ENCODE measurements at places on chromosomes 1 and 21.

- no peak for DNase-seq
These were observed 9.1 kb upstream of the METTL13 start for GRCh38 chr1:171772312-171772711.

DNA sequence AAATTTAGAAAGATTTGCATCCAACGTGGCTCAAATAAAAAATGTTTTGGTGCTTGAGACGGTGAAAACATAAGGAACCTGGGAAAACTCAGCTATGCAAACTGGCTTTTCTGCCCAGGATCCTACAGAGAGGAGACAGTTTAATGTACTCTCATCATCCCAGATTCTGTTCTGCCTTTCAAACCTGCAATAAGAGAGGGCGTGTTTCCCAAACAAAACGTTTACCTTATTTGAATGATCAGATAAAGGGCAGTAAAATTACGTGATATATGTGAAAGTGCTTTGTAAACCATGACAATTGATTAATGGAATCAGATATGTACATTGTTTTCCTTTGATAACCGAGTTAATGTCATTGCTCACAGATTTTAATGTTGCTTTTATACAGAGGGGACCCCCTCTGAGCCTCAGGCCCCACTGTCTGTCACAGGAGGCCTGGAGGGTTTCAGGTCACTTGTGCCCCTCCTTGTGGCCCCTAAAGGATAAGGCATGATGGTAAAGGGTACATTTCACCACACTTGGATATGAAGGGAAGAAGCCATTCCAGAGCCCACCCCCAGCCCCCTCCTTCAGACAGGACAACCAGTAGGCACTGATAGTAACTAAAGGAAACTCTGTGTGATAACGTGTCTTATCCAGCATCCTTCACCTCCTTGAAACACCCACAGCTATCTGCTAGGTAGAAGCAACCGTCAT is 157.6 kb downstream of the EDEM3 start:
- DNase-seq, result no peak

DNA sequence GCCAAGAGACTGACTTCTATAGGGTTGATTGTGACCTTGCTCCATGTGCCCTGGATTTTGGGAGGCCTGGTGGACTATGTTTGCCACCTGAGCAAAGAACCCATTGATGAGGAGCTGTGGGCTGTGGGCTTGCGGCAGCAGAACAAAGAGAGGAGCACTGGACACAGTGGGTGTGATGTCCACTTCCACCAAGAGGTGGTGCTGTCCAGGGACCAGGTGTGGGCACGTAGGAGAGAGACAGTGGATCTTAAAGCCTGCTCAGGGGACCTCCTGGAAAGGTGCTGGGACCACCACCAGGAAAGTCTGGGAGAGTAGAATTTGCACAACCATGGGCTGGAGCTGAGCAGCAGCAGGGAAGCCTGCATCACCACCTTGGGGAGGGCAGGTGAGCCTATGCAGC is 106.7 kb upstream of the ETS2 start:
- no peak for DNase-seq

- no peak for DNase-seq
These were observed 19.8 kb downstream of the COL6A2 start for GRCh38 chr21:46117586-46118315.

- DNase-seq, result no peak
These were observed 6.1 kb upstream of the RNF223 start for GRCh38 chr1:1080122-1080757.

DNA sequence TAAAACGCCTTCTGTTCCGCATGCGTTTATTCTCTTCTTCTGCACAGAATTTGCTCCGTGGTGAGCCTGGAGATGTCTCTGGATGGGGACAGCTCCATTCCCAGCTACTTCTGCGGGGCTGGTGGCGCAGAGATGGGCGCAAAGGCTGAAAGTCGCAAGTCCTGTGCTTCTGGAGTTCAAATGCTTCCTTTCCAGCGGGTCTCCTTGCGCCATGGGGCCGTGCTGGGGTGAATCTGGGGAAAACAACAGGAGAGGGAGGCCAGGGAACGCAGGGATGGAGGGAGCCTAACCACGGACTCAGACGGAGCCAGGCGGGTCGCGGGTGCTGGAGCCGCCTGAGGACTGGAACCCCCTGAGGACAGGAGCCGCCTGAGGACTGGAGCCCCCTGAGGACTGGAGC is 2.9 kb upstream of the OR2T12 start:
- no peak for DNase-seq

DNA sequence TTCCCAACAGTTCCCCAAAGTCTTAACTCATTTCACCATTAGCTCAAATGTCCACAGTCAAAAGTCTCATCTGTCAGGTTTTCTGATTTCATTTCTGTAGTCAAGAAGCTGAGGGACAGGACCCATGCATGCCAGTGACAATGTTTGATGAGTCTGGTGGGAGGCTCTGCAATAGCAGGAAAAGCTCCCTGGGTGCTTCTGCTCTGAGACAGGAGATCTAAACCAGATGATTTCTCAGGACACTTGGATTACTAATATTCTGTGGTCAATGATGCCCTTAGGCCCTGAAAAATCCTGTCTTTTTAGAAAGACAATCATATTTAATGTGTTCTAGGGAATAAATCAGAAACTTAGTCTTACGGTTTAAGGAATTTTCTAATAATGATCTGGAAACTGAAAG is 56.4 kb downstream of the PCBP3 start:
- no peak for DNase-seq

DNA sequence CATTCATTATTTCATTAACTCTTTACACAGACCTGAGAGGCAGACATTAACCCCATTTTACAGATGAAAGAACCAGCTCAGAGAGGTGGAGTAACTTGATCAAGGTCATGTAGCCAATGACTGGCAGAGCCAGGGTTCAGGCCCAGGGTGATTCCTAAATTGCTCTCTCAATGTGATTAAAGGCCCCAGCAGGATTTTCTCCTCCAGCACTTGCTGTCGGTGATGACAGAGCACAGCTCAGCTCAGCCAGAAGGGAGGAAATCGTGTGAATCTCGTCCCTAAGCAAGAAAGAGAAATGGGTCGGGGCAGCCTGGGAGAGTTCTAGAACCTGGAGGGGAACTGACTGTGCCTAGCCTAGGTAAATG is 19.5 kb upstream of the RNF19B start:
- no peak for DNase-seq

GRCh38 chr1:78061825-78062523 is 16.2 kb downstream of the GIPC2 start:
- no peak for DNase-seq

- no peak for DNase-seq
These were observed 344.7 kb downstream of the DUSP10 start for GRCh38 chr1:221397141-221397540.

DNA sequence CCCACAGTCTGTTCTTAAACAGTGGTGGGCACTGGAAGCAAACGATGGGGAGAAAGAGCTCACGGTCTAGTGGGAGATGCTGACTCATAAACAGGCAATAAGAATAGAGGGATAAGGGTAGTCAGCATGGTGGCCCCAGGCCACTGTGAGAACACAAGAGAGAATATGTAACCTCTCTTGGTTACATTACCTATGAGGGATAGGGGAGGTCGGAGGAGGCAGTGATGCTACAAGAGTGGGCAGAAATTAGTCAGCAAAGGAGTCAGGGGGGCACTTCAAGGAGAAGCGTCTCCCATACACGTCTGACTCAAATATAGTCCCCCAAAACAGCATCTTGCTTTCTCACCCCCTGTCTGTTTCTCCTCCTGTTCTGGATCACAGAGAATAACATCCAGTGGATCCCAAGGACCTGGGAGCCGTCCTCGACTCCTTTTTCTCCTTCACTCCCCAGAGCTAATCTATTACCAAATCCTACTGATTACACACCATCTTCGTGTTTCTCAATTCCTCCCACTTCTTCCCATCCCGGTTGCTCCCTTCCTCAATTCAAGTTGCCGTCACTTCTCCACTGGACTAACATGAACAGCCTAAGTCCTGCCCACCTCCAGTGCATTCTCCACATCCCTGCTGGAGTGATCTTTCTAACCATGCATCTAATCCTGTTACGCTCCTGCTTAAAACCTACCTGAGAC is 2.1 kb downstream of the SLAMF8 start:
- no peak for DNase-seq

DNA sequence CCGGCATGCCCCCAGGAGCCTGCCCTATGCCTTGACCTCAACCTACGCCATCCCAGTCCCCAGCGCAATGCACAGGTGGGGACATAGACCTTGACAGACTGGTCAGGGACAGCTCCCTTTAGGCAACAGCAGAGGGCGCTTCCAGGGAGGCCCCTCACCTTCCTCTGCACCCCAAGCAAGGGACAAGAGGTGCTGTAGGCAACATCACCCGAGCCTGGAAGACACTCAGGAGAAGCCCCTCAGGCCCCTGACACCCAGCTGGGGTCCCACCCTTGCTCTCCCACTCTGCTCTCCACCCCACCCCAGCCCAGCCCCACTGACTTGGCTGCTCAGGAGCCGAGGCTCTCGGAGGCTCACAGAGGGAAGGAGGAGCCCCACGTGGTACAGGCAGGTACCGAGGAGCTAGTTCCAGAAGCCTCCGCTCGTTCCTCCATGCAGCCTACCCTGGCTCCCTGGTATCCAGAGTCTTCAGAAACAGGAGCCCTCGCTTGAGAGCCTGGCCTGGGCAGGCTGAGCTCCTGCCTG is 2.4 kb upstream of the WNT3A start:
- DNase-seq, result no peak

DNA sequence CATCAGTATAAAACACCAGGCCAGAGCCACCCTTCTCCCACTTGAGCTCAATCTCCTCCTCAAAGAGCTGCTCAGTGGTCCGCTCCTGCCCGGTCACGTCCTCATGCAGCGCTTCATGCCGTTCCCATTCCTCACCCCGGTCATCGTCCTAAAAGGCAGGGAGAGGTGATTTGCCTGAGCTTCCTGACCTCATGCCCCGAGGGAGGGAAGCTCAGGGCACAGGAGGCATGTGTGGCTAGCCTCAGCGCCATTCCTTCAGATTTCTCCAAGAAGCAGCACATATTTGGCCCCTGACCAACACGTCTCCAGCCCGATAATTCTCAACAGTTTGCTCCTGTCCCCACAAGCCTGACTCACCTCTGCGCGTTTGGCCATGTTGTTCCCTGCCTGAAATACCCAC is 4.2 kb upstream of the GPN2 start:
- DNase-seq, result no peak

DNA sequence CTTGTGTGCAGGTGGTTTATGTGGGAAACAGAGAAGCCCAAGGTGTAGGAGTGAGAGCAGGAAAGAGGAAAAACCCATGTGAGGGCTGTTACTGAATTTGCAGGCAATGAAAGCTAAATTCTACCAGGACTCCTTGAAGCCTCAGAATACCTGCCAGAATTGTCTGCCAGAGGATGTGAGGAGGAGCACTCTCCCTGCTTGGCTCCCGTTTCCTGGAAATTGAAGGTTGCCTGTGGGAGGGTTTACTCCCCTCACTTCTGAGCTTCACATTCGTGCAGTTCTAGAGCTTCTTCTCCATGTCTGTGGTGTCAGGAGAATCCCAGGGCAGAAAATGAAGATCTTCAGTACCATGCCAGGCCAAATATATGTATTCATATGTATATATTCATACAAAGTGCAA is 220.8 kb upstream of the ZP4 start:
- no peak for DNase-seq

DNA sequence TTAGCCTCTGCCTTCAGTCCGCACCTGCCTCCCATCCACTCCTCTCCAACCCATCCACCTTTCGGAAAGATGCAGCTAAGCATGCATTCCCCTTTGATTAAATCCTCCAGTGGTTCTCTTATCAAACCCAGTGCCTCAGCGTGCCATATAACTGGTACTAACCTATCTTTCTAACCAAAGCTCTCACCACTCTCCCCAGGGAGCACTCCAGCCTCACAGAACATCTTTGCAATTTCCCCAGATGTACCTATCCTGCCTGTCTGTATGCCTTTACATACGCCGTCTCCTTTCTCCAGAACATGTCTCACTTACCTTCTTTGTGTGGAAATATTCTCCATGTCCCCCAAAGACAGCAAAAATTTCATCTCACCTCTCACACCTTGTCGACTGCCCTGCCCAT is 80.0 kb downstream of the SLC25A24 start:
- DNase-seq, result no peak

GRCh38 chr1:179883040-179883744 is 1.1 kb downstream of the TOR1AIP1 start:
- no peak for DNase-seq

DNA sequence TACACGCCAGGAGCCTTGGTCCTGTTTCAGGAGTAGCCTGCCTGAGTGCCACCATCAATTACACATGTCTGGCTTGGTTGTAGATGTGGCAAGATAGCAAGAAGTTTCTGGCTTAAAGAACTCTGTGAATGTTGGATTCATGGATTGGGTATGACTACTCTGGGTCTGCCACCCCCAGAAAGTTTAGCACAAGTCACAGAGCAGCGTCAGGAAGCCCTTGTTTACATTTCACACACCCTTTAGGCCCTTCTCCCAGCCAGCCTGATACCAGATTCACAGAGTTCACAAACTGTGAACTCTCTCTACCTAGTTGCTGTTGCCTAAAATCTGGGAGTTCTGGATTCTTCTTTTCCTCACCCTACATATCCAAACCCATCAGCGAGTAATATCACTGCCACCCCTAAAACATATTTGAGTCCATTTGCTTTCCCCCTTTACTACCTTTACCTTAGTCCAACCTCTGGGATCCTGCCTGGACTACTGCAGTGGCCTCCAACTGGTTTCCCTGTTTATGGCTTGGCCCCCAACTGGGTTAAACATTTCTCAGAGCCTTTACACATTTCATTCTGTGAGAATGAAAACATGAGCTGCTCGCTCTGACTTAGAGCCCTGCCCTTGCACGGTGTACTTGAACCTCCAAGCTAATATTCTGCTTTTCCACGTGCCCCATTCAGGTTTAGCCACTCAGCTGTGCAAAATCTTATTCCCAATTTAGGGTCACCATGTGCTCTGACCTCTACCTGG is 4.1 kb upstream of the CCDC24 start:
- no peak for DNase-seq

DNA sequence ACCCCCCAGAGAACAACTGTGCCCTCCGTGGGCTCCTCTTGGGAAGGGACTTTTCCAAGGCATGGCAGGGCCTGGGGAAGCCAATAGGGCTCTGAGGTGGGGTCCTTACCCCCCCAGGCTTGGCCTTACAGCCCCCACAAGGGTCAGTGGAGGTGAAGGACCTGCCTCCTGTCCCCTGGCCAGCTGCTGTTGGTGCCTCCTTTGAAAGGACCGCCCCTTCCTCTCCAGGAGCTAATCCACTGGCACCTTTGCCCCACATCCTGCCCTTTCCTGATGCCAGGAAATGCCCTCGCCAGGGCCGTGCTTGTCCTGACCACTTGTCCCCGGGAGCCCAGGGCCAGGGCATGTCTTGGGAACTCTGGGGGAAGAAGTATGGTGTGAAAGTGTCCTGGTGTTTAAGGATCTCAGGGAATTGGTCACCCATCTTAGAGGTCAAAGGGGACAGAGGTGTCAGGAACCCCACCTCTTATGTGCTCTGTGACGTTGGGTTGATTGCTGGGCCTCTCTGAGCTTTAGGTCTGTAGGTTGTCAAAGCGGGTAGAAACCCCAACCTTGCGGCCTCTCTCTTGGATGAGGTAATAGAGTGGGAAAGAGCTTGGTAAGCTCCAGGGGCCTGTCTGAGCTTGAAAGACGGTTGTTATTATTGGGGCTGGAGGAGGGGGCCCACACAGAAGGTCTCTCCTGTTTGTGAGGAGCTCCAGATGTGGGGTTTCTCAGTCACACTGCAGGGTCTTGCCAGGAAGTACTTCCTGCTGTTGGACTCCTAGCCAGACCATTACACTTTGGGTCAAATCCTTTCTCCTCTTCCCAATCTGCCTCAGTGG is 2.8 kb downstream of the KCNQ4 start:
- DNase-seq, result no peak

- DNase-seq, result no peak
These were observed 99.2 kb downstream of the GDAP2 start for GRCh38 chr1:117830222-117830621.

Measured in SIG-M5 (cell line).